ENCODE measurements at places on chromosomes 2 and 18. TPM values are rescaled to one million over a fixed set of nuclear protein-coding genes. Genes with fewer than 3 reads are reported as not detected.
A peak's percentile ranks its signal among the peaks of the same experiment; 100 is the strongest.

Gene RTKN
- polyA plus RNA-seq: 99.4 TPM

Gene MC2R
- not detected for polyA plus RNA-seq

Gene RIT2
- polyA plus RNA-seq: not detected

Gene SCG2
- 0.16 TPM for polyA plus RNA-seq

Gene ROCK2
- polyA plus RNA-seq: 5.8 TPM

Gene FLACC1
- polyA plus RNA-seq: 0.12 TPM

Gene SPATA3
- polyA plus RNA-seq: not detected

Gene SLC9A4
- polyA plus RNA-seq: not detected

Gene ACOXL
- 0.96 TPM for polyA plus RNA-seq

GRCh38 chr2:65620524-65620923, 188.1 kb upstream of the SPRED2 start:
- DNase-seq: no peak

- DNase-seq: peak; percentile 69
These were observed 306.0 kb upstream of the EPC2 start for GRCh38 chr2:148338541-148338940.

- DNase-seq: no peak
These were observed 13.3 kb downstream of the PRKCE start for GRCh38 chr2:45664635-45665261.

- DNase-seq: no peak
These were observed 62.2 kb downstream of the COL6A3 start for GRCh38 chr2:237351796-237352195.

DNA sequence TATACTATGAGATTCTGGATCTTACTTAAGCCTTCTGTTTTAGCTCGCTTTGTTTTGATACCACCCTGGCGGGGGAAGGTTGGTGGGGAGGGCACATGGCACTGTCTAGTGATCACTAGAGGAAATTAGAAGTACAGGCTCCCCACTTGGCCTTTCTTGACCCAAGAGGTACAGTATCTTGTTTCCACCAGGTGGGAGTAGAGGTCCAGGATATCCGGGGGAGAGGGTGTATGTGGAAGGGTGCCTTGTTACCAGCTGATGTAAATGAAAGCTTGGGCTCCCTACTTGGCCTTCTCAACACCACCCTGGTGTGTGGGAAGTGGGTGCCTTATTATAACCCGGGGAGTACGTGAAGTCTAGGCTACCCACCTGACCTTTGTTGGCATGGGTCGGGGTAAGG, 7.5 kb downstream of the GALNT1 start:
- no peak for DNase-seq

- no peak for DNase-seq
These were observed 239.8 kb downstream of the METTL4 start for GRCh38 chr18:2331491-2331890.

DNA sequence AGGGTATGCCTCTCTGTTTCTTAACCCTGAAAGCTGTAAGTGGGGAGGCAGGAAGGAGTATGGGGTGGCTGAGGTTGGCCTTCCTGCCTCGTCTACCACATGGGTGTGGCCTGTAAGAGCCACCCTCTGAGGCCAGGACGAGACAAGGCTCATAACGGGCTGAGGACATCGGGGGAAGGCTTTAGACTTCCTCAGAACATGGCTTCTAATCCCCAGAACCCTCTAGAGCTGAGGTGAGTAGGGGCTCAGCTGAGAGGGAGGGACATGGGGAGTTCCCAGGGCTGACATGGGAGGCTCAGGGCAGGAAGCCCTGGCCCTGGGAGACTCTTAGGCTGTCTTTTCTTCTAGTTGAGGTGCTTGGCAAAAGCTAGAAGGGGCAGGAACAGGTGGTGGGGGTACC, 36.7 kb downstream of the EMX1 start:
- no peak for DNase-seq

- DNase-seq: peak; percentile 25
These were observed 285.1 kb downstream of the SS18 start for GRCh38 chr18:25805323-25805722.

- no peak for DNase-seq
These were observed 359.4 kb upstream of the KCNH7 start for GRCh38 chr2:163198007-163198406.

DNA sequence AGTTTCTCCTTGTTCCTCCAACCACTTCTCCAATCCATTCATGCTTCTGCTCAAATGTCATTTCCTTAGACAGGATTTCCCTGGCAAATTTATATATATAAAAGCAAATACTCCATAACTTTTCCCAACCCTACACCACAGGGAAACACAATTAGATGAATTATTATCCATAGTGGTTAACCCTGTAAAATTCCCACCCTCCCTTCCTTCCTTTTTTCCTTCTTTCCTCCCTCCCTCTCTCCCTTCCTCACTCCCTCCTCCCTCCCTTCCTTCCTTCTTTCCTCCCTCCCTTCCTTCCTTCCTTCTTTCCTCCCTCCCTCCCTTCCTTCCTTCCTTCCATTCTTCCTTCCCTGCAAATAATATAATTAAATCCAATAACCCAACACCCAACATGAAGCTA, 617.7 kb downstream of the IRS1 start:
- DNase-seq: no peak

DNA sequence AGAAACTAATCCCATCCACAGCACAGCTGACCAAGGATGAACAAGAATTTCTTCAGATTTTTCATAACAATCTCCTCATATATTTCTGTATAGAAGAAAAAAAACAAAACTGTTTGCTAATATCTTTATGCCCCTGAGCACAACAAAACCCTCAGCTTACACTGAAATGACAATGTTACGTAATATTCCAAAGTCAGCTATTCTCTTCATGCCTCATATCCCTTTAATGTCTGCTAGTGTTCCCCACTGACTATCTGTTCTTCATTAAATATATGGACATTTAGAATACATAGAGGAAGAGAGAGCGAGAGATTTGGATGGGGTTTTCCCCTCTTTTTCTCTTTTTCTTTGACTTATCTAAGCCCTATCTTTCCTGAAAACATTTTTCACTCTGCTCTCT, 87.9 kb upstream of the GULP1 start:
- no peak for DNase-seq

Measured in mammary epithelial cell (primary cell).